Stimulated activated CD8-positive, alpha-beta memory T cell treated with anti-CD3 and anti-CD28 coated beads, Interleukin-7, amount 100 ng/mL, for 1 hour (primary cell): ENCODE measurements at places on chromosomes 13 and 19.

GRCh38 chr19:48493718-48494401 is 17.8 kb downstream of the LMTK3 start:
- no peak for DNase-seq

DNA sequence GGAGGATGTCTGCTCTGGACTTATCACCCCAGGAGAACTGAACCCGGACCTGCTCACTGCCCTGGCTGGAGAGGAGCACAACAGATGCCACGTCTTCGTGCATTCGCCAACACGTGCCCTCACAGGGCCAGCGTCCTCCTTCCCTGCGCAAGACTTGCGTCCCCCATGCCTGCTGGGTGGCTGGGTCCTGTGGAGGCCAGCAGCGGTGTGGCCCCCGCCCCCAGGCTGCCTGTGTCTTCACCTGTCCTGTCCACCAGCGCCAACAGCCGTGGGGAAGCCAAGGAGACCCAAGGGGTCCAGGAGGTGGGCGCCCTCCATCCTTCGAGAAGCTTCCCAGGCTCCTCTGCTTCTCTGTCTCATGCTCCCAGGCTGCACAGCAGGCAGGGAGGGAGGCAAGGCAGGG is 3.4 kb upstream of the TEKTIP1 start:
- DNase-seq, result no peak

DNA sequence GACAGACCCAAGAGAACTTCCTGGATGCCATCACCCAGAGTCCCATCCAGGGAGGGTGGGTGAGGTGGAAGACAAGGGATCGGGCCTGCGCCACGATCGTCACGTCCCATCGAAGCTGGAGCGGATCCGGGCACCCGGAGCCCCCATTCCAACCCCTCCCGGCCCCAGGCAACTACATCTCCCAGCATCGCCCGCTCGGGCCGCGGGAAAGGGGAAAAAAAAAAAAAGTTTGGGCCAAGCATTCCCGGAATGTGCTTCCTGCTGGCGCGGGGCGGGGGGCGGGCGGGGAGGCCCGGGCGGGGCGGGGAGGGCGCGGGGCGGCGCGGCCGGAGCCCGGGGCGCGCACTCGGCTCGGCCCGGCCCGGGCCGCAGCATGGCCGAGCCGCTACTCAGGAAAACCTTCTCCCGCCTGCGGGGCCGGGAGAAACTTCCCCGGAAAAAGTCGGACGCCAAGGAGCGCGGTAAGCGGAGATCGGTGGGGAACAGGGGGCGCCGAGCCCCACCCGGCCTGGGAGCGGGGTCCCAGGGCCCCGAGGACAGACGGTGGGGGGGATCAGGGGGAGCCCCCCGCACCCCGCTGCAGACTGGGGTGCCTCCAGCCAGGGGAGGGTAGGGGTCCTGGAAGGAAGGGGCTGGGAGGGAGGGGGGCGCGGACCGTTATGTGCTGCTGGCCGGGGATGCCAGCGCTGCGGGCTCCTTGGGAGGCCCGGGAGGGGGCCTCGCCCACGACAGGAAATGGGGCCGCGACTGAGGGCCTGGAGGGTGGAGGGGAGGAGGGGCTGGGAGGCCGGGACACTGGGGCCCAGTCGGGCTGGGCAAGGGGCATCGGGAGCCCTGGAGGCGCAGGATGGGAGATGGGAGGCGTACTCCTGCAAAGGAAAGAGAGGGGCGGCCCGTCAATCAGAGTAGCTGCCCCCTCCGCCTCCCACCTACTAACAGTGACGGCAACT is at the start of gene SYDE1:
TSS of gene SYDE1 (plus strand) at position 341 of the 950 bp plus-strand sequence. CDS start at position 374, 33 bp downstream.
- no peak for DNase-seq

GRCh38 chr13:73235385-73235784 is 176.6 kb downstream of the KLF5 start:
- DNase-seq, result no peak
